ENCODE measurements at places on chromosomes 3 and 15.

DNA sequence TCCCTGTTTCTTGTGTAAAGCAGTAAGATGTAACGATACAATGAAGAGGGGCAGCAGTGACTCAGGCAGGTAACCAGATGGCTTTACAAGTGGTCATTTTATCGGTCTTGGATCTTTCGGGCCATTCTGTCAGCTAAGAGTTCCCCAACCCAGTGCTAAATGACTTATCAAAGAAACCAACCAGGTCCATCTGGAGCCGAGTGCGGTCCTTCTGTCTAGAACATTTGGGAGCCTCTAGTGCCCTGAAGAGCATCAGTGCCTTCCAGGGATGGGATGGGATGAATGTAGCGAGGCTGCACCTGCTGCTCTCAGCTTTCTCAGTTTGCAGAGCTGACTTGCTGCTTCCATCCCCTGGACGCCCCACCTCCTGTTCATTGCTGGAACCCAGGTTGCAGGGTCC, 131.7 kb upstream of the AGBL1 start:
- DNase-seq, result no peak

GRCh38 chr15:38788918-38789317, 224.3 kb upstream of the RASGRP1 start:
- no peak for DNase-seq

GRCh38 chr3:66047311-66048050, 8.8 kb upstream of the MAGI1 start:
- no peak for DNase-seq

DNA sequence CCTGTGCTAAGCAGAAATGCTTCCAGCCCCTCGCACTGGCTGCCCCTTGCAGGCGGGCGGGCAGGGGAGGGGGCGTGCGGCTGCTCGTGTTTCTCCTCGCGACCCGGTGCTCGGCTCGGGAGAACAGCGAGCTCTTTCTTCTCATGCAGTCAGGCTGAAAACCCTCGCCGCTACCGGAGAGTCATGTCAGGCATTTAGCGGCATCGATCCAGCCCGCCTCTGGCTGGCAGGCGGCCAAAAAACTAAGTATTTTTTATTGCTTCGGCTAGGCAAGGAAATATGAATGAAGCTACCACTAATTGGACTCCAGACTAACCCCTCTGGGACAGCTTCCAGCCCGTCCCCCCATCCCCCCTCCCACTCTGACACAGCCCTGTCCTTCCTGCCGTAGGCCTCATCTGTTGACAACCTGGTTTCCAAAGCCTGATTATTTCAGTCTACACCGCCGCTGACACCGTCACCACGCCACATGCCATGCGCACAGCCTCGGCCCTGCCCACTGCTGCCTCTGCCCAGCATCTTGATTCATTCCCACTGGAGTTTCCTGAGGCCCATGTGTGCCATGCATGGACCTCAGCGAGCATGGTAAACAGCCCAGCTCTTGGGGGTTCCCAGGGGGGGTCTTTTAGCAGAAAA, 35.3 kb downstream of the TLE3 start:
- peak; percentile 9 for DNase-seq

DNA sequence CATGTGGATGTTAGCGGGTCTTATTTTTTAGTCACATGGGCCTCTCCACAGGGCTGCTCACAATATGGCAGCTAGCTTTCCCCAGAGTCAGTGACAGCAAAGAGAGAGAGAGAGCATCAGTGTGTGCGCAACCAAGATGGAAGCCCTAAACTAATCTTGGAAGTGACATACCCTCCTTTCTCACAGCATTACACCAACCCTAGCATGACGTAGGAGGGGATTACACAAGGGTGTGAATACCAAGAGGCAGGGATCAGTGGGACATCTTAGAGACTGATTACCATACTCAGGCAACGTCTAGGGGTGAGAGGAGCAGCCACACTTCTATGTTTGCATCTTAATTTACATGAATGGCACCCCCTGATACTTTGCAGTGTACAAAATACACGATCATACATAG, 3.5 kb upstream of the UBE2E2 start:
- DNase-seq, result no peak

GRCh38 chr3:65093641-65094040, 405.8 kb upstream of the ADAMTS9 start:
- no peak for DNase-seq

DNA sequence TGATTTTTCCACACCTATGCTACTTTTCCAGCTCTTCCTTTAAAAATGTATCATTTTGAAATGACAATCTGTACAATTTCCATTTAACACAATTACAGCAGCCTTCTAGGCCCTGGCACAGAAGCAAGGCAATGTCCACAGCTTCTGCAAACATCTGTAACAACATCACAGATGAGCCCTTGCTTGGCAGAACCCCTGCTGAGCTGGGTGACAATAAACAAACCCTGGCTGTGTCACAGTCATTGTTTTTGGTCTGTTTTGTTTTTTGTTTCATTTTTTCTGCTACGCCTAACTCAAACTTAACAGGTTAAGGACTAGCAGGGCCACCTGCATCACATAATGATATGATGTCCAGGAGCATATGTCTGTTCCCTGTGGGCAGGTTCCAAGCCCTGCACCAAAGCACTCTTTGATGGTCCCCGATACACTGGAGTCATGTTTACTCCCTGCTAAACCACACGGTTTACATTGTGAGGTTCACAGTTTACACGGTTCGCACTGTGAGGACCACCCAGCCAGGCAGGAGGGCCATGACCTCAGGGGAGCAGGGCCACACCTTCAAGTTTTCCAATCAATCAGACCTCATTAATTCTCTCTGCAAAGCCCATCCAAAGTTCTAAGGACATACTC, 186.8 kb upstream of the CHRNA7 start:
- DNase-seq, result no peak

DNA sequence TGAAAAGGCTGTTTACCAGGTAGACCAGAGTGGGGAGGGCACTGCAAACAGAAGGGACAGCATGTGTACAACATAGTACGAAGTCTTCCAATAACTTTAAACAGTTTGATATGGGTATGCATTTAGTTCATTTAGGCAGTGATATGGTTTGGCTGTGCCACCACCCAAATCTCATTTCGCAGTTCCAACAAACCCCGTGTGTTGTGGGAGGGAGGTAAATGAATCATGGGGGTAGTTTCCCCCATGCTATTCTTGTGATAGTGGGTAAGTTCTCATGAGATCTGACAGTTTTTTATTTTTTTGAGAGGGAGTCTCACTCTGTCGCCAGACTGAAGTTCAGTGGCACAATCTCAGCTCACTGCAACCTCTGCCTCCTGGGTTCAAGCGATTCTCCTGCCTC, 7.6 kb upstream of the RAMAC start:
- DNase-seq, result no peak

DNA sequence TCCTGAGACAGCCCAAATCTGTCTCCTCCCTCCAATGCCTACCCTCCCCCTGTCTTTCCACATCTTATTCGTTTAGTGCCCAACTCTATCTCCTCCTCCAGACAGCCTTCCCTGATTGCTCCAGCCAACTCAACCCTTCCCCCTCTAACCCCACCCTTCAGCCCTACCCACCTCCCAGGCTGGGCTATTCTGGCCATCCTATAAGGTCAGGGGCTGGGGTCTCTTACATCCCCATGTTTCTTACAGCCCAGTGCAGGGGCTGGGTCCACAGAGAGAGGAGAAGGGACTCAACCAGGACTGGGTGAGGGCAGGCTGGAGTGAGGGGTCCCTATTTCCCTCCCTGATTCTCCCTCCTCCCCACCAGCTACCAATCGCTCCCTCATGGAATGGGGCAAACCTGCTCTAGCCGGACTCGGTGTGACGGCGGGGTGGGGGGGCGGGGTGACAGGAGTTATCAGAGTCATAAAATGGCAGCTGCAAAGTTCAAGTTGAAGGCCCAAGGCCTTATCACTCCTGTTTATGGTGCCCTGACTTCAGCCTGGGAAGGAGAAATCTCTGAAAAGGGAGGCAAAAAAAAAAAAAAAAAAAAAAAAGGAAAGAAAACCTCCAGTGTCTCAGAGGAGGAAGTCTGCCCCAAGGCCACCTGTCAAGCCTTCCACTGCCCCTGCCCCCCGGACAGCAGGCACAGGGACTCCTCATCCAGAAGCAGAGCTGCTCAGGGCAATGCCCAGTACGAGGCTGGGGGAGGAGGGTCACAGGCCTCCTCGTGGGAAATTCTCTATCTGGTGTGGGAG, 2.1 kb downstream of the VIPR1 start:
- no peak for DNase-seq

GRCh38 chr15:50231761-50232160, 33.8 kb downstream of the HDC start:
- no peak for DNase-seq

GRCh38 chr3:173501931-173502489, 104.5 kb downstream of the NLGN1 start:
- DNase-seq, result no peak

DNA sequence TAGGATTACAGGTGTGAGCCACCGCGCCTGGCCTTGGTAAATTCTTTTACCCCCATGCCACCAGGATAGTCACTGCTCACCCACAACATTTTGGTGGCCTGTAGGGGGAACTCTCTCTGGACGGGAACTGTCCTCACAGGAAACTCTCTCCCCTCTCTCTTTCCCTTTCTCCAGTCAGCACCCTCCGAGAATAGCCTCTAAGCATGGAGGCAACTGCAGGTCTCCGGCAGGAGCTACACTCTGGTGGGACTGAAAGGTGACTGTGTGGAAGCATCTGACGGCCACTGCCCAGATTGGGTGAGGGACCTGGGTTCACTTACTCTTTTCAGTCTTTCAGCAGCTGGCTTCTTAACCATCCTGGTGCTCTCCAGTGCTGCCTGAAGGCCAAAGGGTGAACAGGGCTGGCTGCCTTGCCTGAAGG, 21.3 kb downstream of the TRANK1 start:
- DNase-seq, result no peak

- no peak for DNase-seq
Observed at GRCh38 chr3:66133050-66133757, 87.6 kb upstream of the SLC25A26 start.

GRCh38 chr3:86563400-86563970, 427.5 kb downstream of the VGLL3 start:
- DNase-seq, result peak; percentile 56

DNA sequence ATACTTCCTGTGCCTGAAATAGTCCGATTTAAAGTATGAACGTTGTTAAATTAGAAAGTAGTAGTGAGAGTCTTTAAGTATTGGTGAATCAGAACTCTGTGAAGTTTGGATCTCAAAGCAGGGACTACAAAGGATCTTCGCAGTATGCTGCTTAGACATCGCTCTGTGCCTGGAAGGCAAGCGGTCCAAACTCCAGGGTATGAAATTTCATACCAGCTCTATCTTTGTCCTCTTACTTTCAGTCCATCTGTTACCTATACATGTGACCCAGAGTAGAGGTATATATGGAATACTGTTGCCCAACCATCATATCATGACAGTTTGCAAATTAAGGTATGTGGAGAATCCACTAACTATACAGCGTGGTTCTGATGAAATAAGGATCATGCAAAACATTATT, 34.5 kb downstream of the VPS8 start:
- no peak for DNase-seq

DNA sequence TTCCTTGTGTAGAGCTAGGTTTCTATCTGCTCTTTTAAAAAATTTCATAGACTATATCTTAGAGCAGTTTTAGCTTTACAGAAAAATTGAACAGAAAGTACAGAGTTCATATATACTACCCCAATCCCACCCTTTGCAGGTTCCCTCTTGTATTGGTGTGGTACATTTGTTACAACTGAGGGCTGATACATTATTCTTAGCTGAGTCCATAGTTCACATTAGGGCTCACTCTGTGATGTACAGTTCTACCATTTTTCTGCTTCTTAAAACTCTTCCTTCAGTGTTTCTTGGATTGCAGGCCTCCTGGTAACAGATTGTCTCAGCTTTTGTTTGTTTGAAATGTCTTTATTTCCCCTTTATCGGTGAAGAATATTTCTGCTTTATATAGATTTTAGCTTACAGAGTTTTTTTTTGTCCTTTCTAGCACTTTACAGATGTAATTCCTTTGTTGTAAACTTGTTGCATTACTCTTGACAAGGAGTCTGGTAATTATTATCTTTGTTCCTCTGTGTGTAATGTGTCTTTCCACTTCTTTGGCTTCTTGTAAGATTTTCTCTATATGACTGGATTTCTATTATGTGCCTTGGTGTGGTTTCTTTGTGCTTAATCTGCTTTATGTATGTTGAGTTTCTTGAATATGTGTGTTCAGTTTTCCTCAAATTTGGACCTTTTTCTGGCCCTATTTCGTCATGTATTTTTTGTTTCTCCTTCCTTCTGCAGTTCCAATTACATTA, 25.3 kb downstream of the MEF2A start:
- DNase-seq, result no peak

DNA sequence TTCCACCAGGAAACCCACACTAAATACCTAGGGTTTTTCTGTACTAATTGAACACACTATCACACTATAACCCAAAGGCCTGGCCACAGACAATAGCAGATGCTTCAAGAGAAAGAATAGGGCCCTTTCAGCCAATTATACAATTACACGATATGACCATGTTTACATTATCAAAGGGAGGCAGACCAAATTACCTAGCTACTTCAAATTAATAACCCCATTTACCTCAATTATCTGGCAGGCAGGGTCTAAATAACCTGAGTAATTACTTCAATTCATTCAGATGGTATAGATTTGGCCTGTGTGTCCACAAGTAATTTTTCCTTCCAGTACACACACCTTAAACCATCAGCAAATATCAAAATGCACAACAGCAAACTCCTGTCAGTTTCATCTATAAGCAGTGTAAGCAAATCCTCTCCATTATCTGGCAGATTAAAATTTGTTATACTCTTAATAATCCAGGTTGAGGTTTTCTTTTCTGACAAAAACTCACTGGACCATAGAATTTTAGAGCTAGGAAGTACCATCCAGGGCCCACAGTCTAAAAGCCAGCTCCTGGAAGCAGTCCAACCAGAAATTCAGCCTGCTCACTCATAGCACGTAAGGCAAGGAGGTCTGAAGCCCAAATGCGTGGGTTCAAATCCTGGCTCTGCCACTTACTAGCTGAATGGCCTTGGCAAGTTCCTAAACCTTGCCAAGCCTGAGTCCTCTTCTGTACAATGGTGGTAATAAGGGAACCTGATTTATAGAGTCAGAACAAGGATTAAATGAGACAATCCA, 51.8 kb downstream of the RFTN1 start:
- peak; percentile 96 for DNase-seq

GRCh38 chr3:97121386-97121785, 307.0 kb downstream of the EPHA6 start:
- DNase-seq, result no peak

- no peak for DNase-seq
Observed at GRCh38 chr3:185150561-185150960, 2.3 kb downstream of the C3orf70 start.

GRCh38 chr15:88393719-88394519, 73.3 kb downstream of the MRPL46 start:
- no peak for DNase-seq

- DNase-seq, result no peak
Observed at GRCh38 chr15:68734352-68734751, 86.3 kb downstream of the ANP32A start.
